Uterus (tissue), 4 donors: ENCODE measurements at places on chromosomes 1 and 21. TPM values are rescaled to one million over a fixed set of nuclear protein-coding genes. Genes with fewer than 3 reads are reported as not detected.
A peak's percentile ranks its signal among the peaks of the same experiment; 100 is the strongest.

DNA sequence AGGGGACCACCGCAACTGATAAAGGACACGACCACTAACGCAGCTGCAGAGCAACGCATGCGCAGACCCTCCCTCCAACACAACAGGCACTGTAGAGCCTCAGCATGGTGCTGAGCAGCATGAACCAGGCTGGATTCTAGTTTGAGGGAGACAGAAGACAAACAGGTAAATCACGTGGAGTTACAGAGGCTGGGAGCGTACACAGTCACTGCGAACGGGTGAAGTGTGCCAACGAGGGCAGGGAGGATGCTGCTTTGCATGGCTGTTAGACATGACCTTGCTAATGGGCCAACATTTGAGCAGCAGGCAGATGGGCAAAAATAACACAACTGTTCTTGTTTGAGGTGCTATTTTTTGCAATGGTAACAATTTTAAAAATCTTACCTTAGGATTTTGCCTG, 55.2 kb upstream of the NADK start:
- H3K36me3 ChIP-seq: no peaks in the 10 kb centered on the region
- no peaks in the 10 kb centered on the region for H3K27me3 ChIP-seq
- DNase-seq: no peak
- H3K4me3 ChIP-seq: no peak overlapping the region
- H3K4me1 ChIP-seq: no peaks in the 10 kb centered on the region
- H3K27ac ChIP-seq: no peak overlapping the region

GRCh38 chr1:212622906-212623305, 14.3 kb downstream of the ATF3 start:
- H3K4me1 ChIP-seq: no peaks in the 10 kb centered on the region
- no peak for DNase-seq
- H3K4me3 ChIP-seq: no peak overlapping the region
- H3K27ac ChIP-seq: no peak overlapping the region

DNA sequence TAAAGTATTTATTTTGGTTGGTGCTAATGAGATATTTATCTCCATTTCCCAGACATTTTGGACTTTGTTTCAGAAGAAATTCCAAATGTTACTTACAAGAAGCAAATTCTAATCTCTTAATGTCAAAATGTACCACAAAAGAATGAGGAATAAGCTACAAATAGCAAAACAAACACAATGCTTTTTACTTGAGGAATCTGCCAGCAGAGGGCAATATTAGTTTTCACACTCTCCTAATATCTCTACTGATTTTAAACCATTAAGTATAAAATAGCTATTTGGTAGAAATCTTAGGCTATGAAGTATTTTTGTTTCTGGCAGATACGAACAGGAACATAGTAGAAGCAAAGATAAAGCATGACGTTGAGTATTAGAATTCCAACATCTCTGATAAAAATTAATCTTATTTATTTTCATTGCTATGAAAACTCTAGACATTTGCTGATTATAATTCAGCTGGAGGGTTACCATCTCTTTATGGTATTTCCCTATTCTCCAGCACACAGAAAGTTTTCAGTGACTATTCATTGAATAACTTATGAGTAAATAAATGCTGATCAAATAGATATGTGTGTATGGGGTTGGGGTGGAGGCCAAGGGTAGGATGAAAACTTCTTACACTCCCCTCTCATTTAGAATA, 13.4 kb upstream of the HMCN1 start:
- H3K4me1 ChIP-seq: no peaks in the 10 kb centered on the region
- no peak overlapping the region for H3K27ac ChIP-seq
- H3K36me3 ChIP-seq: no peaks in the 10 kb centered on the region
- H3K4me3 ChIP-seq: no peak overlapping the region

GRCh38 chr1:217133958-217134856, 411.0 kb upstream of the ESRRG start:
- no peak for DNase-seq
- H3K27ac ChIP-seq: no peak overlapping the region
- no peaks in the 10 kb centered on the region for H3K27me3 ChIP-seq
- no peaks in the 10 kb centered on the region for H3K36me3 ChIP-seq
- no peaks in the 10 kb centered on the region for H3K4me1 ChIP-seq

- H3K4me1 ChIP-seq: no peaks in the 10 kb centered on the region
- DNase-seq: no peak
- H3K27me3 ChIP-seq: no peaks in the 10 kb centered on the region
- H3K27ac ChIP-seq: no peak overlapping the region
- H3K4me3 ChIP-seq: no peak overlapping the region
These were observed 310.5 kb downstream of the PTGER3 start for GRCh38 chr1:70737125-70737524.

- H3K27me3 ChIP-seq: no peaks in the 10 kb centered on the region
- H3K4me3 ChIP-seq: no peak overlapping the region
- peaks cover 3% of the 10 kb centered on the region for H3K4me1 ChIP-seq
- H3K36me3 ChIP-seq: no peaks in the 10 kb centered on the region
These were observed 10.2 kb downstream of the MAP7D1 start for GRCh38 chr1:36166136-36166535.

DNA sequence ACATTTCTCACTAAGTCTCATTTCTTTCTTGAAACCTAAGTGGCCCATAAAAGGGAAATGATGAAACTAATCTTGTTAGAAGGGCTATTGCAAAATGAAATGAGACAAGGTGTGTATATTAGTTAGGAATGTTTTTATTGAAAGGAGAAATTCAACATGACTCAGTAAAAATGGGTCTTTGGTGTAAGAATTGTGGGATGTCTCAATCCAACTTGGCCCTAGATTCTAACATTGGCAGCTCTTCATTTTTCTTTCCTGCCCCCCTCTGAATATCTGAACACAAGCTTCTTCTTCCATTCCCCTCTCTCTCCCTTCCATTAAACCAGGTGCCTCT, 26.8 kb upstream of the TARBP1 start:
- no peak for DNase-seq
- H3K36me3 ChIP-seq: no peaks in the 10 kb centered on the region
- H3K27me3 ChIP-seq: no peaks in the 10 kb centered on the region
- no peak overlapping the region for H3K4me3 ChIP-seq
- H3K4me1 ChIP-seq: no peaks in the 10 kb centered on the region
- no peak overlapping the region for H3K27ac ChIP-seq

GRCh38 chr1:223041481-223041880, 101.6 kb downstream of the TLR5 start:
- no peak overlapping the region for H3K27ac ChIP-seq
- no peak for DNase-seq
- no peaks in the 10 kb centered on the region for H3K36me3 ChIP-seq
- H3K4me3 ChIP-seq: no peak overlapping the region

GRCh38 chr21:36709030-36709867, 10.3 kb downstream of the SIM2 start:
- H3K4me1 ChIP-seq: no peaks in the 10 kb centered on the region
- H3K27me3 ChIP-seq: peaks cover 96% of the 10 kb centered on the region

DNA sequence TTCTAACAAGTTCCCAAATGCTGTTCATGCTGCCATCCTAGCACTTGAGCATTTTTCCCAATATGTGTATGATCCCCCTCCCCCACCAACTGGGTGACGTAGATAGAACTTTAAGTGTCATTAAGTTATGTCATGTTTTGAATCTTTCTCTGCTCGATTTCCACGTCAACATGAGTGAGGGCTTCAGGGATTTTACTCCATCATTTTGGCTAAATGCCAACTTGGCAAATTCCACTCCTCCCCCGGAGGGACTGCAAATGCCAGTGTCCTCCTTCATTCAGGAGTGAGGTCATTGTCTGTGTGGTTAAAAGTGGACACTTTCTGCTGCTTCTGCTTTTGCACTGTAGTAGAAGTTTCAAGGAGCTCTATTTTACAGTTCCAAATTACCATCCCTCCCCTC, 201.7 kb downstream of the FGGY start:
- H3K4me1 ChIP-seq: no peaks in the 10 kb centered on the region
- H3K4me3 ChIP-seq: no peak overlapping the region

Gene S100A1
- total RNA-seq: not detected

DNA sequence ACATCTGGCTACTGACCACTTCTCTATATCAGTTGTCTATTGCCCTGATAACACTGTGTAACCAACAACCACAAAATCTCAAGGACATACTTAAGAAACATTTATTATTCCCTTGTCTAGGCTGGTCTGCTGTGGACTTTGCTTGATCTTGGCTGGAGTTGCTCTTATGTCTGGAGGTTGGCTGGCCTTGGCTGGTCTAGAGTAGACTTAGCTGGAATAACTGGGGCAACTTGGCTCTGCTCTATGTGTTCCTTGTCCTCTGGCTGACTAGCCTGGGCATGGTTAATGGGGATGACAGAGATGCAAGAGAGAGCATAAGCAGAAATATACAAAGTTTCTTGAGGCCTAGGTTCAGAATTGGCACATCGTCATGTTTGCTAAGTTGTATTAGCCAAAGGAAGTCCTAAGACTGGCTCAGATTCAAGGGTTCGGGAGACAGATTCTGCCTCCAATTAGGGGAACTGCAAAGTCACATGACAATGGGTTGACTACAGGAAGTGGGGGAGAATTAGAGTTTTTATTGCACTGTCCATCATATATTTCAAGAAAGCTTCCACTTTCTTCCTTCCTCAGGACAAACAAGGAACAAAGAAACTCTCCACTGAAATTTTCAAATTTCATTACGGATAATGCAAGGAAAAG, 61.4 kb upstream of the HMCN1 start:
- H3K27me3 ChIP-seq: no peaks in the 10 kb centered on the region
- DNase-seq: no peak
- H3K4me3 ChIP-seq: no peak overlapping the region
- no peaks in the 10 kb centered on the region for H3K36me3 ChIP-seq

Gene ASAP3
- total RNA-seq: 48.4 TPM

GRCh38 chr1:87902830-87903229, 574.1 kb downstream of the LMO4 start:
- peak overlapping the region; percentile 47 for H3K27ac ChIP-seq
- H3K4me1 ChIP-seq: no peaks in the 10 kb centered on the region
- DNase-seq: peak; percentile 57
- no peaks in the 10 kb centered on the region for H3K36me3 ChIP-seq
- no peak overlapping the region for H3K4me3 ChIP-seq
